ENCODE measurements at places on chromosomes 7 and 10.

DNA sequence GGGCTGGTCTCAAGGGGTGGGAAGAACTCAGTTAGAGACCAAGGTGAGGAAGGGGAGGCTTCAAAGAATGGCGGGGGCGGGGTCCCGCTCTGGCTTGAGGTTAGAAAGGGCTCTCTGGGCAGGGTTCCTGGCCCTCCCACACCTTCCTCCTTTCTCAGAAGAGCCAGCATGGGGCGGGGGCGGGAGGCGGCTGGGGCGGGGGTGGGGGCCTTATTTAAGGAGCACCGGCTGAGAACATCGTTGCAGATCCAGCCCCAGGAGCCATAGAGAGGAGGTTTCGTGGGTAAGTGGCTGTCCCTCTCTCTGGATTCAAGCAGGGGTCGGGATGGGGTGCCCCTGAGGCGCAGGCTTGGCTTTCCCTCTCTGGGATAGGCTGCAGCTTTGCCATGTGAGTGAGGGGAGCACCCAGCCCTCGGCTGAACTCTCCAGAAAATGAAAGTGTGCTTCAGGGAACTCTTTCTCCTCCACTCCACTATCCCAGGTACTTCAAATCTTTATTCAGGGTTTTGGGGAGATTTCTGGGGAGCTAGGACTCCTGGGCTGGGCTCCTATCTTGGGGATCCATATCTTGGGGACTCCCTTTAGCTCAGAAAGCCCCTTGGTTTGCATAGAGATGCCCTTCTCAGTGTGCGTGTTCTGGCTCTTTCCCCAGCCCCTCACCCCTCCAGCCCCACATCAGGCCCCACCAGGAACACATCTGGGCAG is 3.3 kb upstream of the CUEDC2 start:
- DNase-seq: no peak

DNA sequence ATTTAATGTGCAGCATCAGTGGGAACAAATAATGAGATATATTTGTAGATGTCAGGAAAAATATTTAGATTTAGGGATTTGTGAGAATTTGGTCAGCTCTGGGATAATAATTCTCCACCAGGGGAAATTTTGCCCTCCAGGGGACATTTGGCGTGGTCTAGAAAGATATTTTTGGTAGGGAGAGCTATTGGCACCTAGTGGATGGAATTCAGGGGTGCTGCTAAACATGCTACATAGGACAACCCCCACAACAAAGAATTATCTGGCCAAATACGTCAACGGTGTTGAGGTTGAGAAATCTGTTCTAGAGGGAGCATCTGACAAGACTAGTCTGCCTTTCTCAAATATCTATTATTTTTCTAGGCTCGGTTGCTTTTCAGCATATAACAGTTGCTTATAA is 2.1 kb downstream of the ADK start:
- DNase-seq: no peak

GRCh38 chr10:51806079-51806835 is 106.9 kb upstream of the CSTF2T start:
- DNase-seq: no peak

GRCh38 chr10:124717911-124718741 is 26.1 kb downstream of the FAM53B start:
- no peak for DNase-seq

DNA sequence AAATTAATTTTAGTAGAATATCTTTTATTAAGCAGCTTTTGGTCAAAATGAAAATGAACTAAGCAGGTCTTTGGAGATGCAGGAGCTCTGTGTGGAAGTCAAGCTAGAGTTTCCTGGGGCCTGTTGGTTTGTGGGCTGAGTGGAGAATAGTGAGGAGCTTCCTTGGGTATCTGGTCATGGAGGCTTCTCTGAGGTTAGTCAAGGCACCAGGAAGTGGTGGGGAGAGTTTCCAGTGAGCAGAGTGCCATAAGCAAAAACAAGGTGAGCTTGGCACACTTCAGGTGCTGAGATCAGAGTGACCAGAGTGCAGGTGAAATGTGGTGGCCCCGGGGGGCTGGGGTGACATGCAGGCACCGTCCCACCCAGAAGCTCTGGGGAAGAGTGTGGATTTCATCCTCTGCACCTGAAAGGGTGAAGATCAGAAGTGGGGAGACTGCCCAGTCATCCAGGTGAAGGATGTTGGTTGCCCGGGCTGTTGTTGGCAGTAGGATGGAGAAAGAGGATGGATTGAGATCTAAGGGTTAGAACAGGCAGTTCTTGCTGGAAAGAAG is 77.4 kb downstream of the WDR37 start:
- no peak for DNase-seq

DNA sequence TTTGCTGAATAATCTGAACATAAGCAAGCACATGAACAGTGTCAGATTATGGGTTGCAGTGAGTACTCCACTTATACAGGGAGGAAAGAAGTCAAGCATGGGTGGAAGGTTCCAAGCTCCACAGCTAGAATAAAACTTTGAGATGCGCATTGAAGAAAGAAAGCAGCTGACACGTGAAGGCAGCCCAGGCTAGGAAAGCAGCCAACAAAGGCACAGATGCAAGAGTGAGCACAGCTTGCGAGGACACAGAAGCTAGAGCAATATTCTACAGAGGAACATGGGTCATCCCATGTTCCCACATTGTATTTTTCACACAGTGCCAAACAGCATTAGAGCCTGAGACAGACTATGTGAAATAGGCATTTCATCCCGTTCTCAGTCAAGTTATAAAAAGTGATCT is 194.6 kb upstream of the TBX20 start:
- no peak for DNase-seq

- DNase-seq: peak; percentile 43
These were observed at the start of gene CDK14 for GRCh38 chr7:90595801-90596670. Gene CDK14 (plus strand): TSS chr7:90596321. CDS start chr7:90596628, 307 bp downstream.

DNA sequence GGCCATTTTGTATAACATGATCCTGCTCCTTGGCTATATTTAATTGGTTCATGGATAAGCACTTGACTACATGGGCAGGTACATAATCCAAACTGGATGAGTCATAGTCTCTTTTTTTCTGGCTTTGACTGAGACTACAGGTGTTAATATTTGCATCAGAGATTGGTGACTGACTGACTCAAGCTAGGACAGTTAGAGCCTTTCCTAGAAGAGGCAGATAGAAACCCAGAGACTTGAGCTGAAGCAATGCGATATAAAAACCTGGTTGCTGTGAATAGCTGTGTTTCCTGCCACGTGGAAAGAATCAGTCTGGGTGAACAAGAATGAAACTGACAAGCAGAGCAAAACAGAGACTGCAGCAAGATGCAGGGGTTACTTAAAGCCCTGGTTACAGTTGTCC is 81.0 kb downstream of the SAMD9 start:
- DNase-seq: no peak

- no peak for DNase-seq
These were observed 9.6 kb upstream of the MYPN start for GRCh38 chr10:68099736-68100135.

DNA sequence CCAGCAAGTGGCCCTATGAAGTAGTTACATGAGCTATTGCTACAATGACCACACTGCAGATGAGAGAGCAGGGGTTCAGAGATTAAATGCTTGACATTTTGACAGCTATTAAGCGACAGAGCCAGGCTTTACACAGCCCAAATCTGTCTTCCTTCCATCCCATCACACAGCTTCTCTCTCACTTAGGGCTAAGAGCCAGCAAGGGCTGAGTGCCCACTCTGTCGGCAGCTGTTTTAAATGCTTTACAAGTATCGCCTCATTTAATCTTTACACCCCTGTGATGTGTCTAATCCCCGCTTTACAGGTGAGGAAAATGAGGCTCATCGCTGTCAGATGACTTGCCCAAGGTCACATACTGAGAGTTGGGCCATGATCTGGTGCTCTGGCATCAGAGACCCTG is 15.2 kb upstream of the OPALIN start:
- no peak for DNase-seq

GRCh38 chr7:100642534-100642907 is 1.2 kb upstream of the TFR2 start:
- DNase-seq: no peak

DNA sequence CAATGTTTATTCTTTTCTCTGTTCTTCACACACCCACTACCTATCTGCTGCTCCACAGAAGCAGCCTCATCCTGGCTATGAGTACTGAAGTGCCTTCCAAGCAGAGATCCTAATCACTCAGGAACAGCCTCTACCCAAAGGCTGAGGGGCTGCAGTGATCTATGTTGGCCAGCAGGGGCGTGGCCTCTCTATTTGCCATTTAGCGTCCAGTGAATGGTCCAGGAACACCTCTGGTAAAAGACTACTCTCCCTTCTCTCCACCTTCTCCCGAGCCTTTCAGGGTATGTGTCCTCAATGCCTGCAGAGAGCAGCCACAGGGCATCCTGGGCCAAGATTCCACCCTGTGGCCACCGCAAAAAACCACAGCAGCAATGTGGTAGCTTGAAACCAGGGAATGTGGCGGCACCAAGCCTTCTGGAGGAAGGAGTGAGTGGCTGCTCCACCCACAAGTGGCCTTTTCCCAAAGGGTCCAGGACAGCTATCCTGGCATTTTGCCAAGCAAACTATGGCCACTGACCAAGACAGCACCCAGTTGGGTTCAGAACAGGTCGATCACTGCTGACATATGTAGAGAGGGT is 70.9 kb downstream of the SYPL1 start:
- no peak for DNase-seq

DNA sequence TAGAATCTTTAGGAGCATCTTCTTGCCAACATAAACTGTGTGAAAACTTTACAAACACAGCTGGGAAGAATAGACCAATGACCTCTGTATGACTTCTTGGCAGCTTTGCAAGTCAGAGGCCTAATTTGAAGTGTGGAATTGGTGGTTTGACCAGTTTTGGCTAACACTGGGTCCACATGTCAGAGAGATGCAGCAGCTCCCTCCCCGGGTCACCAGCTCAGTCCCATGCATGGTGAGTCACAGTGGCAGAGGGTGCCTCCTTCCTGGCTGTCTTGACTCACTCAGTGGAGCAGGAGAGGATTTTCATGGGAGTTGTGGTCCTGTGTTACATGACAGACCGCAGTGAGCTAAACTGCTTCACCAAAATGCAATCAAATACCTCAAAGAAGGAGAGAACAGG is 8.2 kb upstream of the STARD3NL start:
- DNase-seq: no peak

GRCh38 chr10:118504467-118505205 is 90.8 kb downstream of the PRLHR start:
- peak; percentile 73 for DNase-seq

DNA sequence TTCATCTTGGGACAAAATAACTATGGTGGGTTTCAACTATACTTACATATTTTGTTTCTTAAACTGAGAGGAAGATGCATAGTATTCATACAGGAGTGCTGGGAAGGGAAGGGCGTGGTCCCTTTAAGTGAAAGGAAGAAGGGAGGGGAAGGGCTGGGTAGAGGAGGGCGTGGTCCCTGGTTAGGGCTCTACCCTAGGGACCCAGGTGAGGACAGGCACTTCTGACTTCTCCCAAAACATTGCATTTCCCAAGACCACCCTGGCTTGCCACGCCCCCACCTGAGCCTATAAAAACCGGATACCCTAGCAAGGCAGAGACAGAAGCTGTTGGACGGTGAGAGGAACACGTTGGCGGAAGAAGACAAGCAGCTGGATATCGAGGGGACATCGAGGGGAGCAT is 157.6 kb upstream of the PLXNA4 start:
- no peak for DNase-seq

- no peak for DNase-seq
These were observed 175.4 kb upstream of the AHR start for GRCh38 chr7:17123020-17123419.

GRCh38 chr10:79404231-79404609 is 41.2 kb downstream of the ZCCHC24 start:
- no peak for DNase-seq

DNA sequence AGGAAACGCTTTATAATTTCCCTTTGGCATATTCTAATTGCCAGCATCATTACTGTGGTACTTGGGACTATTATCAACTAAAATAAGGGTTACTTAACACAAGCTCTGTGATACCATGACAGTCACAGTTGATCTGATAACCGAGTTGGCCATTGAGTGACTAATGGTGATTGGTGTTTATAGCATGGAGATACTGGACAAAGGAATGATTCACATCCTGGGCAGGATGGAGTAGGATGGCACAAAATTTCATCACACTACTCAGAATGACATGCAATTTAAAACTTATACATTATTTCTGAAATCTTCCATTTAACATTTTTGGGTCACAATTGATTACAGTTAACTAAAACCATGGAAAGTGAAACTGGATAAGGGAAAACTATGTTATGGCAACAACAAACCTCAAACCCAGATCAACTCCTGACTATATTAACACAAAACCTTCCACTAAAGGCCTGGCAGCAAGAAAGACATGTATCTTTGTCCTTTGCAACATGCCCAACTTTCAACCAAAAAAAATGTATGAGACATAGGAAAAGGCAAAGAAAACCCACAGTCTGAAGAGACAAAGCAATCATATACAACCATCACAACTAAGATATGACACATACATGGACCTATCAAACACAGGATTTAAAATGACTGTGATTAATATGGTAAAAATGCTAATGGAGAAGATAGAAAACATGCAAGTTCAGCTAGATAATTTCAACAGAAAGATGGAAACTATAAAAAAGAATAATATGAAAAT is 208.5 kb upstream of the NRP1 start:
- DNase-seq: peak; percentile 20

- DNase-seq: no peak
These were observed 126.1 kb downstream of the ELAPOR2 start for GRCh38 chr7:86933295-86933845.

DNA sequence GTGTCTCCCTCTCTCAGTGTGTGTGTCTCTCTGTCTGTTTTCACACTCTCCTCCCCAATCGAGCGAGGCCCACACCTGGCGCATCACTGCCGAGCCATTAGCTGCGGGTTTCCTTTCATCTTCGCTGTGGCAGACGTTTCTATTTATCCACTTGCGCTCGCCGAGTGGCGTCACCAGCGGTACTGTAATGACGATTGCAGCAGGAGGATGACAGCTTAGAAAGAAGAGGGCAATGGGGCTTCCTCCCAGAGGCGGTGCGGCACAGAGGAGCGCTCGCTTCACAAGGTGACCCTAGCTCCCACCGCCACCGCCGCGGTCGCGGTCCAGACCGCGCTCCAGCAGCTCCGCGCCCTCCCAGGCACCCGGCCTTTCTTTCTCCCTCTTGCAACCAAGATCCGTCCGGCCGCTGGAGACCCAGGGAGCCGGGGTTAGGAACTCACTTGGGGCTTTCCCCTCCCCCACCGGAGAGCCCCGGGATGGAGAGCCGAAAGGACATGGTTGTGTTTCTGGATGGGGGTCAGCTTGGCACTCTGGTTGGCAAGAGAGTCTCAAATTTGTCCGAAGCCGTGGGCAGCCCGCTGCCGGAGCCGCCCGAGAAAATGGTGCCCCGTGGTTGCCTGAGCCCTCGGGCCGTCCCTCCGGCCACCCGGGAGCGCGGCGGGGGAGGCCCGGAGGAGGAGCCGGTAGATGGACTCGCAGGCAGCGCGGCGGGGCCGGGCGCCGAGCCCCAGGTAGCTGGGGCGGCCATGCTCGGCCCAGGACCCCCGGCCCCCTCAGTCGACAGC is at the start of gene EVX1:
EVX1 (plus strand) TSS at position 248 of the 785 bp plus-strand sequence; CDS start at position 477, 229 bp downstream.
- DNase-seq: no peak

- no peak for DNase-seq
These were observed 176.5 kb upstream of the FRMD4A start for GRCh38 chr10:14507176-14507575.

GRCh38 chr10:14749070-14749809 is 25.5 kb downstream of the FAM107B start:
- DNase-seq: no peak

GRCh38 chr10:47152861-47153349 is 147.1 kb upstream of the GDF10 start:
- DNase-seq: peak; percentile 28

- no peak for DNase-seq
These were observed 55.3 kb downstream of the TCF7L2 start for GRCh38 chr10:113005380-113005779.

All from SW 1271 (cell line).